ENCODE measurements at places on chromosomes 5 and 9.

- no peak for ATAC-seq
Measured at GRCh38 chr5:126395198-126395597, 28.0 kb upstream of the GRAMD2B start.

GRCh38 chr5:76475936-76476335 lies 72.9 kb downstream of the IQGAP2 start:
- no peak for ATAC-seq

DNA sequence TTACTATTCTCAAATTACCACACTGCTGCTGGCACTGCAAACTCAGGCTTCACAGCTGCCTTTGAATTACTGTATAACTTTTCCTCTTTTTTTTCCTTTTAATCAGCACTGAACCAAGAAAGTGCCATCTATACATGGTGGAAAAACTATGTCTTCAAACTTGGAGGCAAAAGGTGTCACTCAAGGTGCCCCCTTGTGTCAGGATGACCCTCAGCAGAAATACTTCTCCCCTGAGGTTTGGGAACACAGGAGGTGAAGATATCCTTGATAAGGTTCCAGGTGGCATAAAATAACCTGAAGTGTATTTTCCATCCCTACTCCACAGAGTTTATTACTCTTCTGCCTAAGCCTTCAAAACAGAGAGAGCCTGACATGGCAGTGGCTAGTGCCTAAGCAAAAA lies 14.5 kb downstream of the FRMD3 start:
- no peak for ATAC-seq

DNA sequence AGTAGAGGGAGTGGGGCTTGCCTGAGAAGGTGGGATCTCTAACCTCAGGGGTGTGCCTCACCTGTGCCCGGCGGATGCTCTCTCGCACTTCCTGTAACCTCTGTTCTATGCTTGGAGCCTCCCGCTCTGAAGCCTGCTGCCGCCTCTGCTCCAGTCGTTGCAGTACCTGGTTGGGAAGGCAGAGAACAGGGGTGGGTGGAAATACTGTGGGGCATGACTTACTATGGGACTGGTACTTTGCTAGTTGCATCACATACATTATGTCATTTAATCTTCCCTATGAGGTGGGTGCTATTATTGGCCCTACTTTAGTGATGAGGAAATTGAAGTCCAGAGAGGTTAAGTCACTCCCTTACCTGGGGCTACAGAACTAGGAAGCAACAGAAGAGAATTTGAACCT lies 5.2 kb downstream of the FCHSD1 start:
- peak; percentile 34 for ATAC-seq

- no peak for ATAC-seq
Measured at GRCh38 chr5:88780736-88781135, 102.2 kb downstream of the MEF2C start.

DNA sequence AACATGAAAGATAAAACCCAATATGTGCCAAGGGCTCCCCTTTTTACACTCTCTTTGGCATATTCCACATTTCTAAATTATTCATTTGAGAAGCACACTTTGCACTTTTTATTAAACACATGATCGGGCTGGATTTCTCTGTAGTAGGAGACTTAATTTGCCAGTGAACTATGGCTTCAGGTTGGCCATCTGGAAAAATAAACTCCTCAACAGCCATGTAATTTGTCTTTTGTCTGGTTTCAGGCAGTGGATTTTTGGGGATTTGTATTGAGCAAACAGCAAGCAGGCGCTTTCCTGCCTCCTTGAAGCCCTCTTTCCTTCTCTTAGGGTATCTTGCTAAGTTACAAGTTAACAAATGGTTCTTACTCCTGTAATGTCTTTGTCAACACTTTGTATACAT lies 73.0 kb upstream of the DMRTA1 start:
- ATAC-seq, result no peak

GRCh38 chr9:2966565-2967300 lies 122.8 kb upstream of the PUM3 start:
- no peak for ATAC-seq

DNA sequence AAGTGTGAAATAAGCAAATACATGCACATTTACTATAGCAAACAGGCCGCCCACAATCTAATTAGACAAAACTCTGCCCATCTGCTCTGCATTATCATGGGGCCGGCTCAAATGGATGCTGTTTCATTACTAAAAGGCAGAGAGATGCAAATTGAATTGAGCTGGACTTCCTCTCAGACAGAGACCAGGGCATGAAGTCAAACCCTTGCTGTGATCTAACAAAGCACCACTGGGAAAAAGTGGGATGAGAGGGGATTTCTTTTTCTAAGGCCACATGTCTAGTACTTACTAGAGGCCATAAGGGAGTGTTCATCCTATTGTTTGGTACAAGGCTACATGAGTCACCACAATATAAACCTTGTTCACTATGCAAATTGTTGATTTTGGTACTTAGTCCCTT lies 614.7 kb downstream of the ISL1 start:
- ATAC-seq, result no peak

DNA sequence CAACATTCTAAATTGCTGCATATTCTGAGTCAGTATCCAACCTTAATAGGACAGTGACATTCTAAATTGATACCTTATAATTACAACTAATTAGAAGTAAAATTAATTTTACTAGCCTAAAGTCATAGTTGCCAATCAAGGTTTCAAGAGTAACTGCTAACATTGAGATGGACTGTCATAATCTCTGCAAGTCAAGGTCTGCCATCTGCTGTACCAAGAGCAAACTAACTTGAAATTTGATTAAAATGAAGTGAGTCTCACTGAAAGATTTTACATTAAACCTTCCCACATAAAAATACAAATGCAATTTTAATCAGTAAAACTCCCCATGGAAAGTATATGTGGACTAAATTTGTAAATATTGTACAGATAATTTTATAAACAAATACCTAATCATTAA lies 235.3 kb downstream of the PRDM9 start:
- no peak for ATAC-seq

- no peak for ATAC-seq
Measured at GRCh38 chr9:117265253-117265652, 149.6 kb downstream of the ASTN2 start.

DNA sequence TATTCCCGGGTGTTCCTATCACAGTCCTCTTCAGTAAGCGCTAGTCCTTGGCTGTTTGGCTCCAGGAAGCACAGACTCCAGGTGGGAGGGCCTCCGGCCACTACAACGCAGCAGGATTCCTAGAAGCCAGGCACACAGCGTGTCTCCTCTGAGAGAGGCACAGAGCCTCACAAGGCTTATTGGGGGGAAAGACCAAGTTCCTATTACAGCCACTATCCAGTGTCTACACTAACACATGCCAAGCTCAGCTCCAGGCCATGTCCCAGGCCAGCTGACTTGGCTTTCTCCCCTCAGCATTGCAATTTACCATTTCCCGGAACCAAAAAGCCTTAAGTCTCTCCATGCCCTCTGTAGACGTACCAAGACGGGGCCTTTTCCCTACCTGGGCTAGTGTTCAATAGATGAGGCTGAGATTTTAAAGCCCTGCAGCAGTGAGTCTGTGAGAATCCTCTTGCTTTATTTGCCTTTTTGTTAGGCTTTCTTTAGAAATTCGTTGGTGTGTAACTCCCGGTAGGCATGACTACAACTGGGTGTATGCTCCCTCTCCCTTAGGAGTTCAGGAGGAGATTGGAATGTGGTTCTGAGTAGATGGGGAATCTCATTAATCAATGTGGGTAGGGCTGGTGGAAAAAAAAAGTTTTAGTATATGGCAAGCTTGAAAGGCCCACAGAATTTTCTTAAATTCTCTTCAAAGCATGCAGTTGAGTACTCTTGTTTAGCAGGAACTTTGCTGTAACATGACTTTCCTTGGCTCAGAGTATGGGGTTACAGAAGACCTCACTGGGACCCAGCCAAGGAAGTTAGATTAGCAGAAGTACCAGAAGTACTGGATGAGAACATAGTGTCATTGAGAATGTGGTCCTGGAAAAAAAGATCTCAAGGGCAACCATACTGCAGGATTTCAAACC lies 84.3 kb upstream of the SLC1A3 start:
- peak; percentile 60 for ATAC-seq

- no peak for ATAC-seq
Measured at GRCh38 chr5:149697001-149697400, 33.1 kb upstream of the PPARGC1B start.

GRCh38 chr5:9440517-9440916 lies 105.4 kb downstream of the SEMA5A start:
- peak; percentile 38 for ATAC-seq

- no peak for ATAC-seq
Measured at GRCh38 chr5:142600611-142601358, 85.1 kb downstream of the FGF1 start.

DNA sequence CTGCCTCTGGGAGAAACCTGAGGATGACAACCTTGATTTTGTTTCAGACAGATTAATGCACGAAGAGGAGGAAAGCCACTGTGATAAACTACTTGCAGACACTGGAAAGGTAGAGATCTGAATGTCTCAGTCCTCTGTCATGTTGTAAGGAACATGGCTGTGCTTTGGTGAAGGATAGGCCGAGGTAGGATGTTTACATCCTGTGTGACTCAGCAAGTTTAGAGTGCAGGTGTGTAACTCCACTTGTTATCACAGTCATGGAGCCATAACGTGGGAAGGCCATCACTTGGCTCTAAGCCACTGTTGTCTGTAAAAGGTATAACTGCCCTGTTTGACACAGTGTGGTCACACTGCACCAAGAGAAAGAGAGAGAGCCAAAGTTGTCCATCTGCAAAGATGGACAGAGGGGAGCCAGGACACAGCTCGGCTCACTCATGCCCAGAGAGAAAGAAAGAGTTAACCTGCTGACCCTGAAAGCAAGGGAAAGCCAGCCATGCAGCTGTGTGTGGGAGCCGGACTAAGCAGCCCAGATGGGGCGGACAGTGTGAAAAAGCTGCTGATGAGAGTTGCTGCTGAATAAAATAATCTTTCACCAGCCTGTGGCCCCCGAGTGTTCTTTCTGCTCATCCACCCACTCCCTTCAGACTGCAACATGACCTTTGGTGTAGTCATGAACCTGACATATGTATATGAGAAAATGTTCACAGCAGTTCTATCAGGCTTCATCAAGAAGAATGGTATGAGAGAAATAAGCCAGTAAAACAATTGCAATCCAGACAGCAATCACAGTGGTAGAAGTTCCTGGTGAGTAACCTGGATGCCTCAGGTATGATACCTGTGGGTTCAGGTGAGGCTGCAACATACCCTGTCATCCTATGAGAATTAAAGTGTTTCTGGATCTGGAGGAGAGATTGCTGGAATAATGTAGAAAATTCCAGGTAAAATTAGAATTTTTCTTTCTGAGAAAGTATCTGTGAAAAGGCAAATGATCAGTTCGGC lies 115.9 kb downstream of the TARS1 start:
- no peak for ATAC-seq

GRCh38 chr5:157603333-157604190 lies 28.0 kb upstream of the ADAM19 start:
- peak; percentile 40 for ATAC-seq

DNA sequence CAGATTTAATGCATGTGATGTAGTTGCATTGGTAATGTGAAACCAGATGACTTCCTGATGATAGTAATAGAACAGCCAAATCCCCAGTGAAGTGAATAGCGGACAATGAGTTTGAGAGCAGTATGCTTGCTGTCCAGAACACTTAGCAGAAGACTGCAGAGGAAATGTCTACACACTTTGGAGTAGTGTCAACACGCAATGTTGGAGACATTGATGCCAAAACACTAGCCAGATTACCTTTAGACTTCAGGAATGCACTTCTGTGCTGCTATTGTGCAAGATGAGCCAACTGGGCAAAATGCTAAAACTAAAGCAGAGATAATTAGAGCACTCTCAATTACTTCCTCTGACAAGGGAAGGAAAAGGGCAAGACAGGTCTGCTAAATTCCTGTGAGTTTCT lies 176.7 kb downstream of the PRDM9 start:
- no peak for ATAC-seq

GRCh38 chr5:60473654-60474053 lies 226.3 kb downstream of the DEPDC1B start:
- no peak for ATAC-seq

GRCh38 chr5:168807287-168807686 lies 228.1 kb upstream of the PANK3 start:
- no peak for ATAC-seq

DNA sequence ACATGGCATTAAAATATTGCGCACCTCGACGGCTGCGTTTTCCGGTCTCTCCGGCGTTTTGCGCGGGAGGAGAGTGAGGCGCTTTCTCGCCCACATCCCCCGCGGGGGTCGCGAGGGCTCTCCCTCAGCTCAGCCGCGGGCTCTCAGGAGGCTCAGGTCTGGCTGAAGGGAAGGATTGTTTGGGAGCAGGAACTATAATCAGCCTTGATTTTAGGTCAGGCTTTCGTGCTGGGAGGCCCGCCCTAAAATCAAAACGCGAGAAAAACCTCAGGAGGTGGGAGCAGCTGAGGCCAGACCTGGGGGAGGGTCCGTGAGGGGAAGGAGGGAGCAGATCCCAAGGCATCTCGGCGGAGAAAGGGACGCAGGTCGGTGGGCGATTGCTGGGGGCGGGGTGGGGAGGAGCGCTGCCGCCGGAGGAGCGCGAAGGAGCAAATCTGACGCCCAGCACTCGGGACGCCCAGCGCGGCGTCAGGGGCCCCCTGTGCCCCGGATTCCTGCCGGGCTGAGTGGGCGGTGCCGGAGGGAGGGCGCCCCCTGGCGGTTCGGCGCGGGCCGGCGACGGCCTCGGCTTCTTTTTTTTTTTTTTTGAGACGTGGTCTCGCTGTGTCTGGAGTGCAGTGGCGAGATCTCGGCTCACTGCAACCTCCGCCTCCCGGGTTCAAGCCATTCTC lies 18.7 kb upstream of the RNF130 start:
- peak; percentile 79 for ATAC-seq

DNA sequence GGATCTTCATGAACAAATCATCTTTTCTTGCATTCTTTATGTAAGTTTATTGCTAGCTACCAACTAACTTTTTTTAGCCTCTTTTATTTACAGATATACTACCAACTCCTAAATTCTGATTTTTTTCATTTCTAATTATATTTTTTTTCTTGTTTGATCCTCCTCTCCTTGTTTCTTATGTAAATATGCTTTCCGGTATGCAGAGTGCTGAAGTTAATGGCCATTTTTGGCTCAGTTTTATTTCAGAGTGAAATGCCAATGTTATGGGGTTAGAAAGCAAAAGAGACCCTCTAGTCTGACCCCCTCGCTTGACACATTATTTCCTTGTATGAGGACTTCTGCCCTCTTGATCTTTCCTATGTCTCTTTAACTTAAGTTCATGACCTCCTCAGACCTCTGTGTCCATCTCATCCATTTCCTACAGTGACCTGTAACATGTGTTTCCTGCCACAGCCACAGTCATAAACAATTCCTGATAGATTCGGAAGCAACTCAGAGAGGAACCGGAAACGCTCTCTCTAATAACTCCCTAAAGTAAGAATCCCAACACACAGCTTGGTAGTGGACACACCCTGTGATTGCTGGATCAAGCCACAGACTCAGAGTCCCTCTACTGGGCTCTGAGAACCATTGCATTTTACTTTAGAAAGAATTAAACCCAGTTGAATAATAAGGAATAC lies 42.9 kb upstream of the AFAP1L1 start:
- peak; percentile 96 for ATAC-seq

GRCh38 chr5:33148076-33148513 lies 292.7 kb upstream of the TARS1 start:
- peak; percentile 87 for ATAC-seq

Data from esophagus mucosa (tissue), 1 donor.